ENCODE measurements at places on chromosomes 7 and 10. TPM values are rescaled to one million over a fixed set of nuclear protein-coding genes. Genes with fewer than 3 reads are reported as not detected.

Gene GIMAP1
- 5.6 TPM for total RNA-seq

Gene MRLN
- not detected for total RNA-seq

Gene MMRN2
- total RNA-seq = 57.0 TPM

Gene GATA3
- 0.52 TPM for total RNA-seq

Gene KLHL7
- total RNA-seq = 87.6 TPM

Gene DENND2A
- 10.5 TPM for total RNA-seq

Gene AGBL3
- total RNA-seq = 0.67 TPM

Gene NPTX2
- 6.7 TPM for total RNA-seq

Gene RPEL1
- total RNA-seq = not detected

Gene MTG1
- total RNA-seq = 15.1 TPM

Gene VSIR
- 36.1 TPM for total RNA-seq

Gene NEURL1
- total RNA-seq = 0.12 TPM

Gene WBP1L
- total RNA-seq = 46.1 TPM

- no peak for DNase-seq
Measured at GRCh38 chr7:7970237-7970530, 1.6 kb downstream of the GLCCI1 start.

DNA sequence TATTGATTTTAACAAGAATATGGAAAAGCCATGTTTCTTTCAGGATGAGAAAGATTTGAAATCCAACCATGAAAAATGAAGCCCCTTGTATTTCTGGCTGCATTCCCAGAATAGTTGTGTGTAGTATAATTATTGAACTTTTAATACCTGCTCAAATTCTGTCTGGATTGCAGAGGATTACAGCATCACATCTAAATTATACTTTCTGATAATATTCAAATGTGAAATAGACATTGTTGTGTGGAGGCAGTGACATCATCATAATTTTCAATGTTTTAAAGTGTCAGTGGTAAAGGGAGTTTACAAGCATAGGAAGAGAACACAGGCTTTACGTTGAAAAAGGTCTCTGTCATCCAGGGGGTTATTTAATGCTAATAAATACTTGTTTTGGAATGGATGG is 93.4 kb downstream of the POLL start:
- DNase-seq = no peak

DNA sequence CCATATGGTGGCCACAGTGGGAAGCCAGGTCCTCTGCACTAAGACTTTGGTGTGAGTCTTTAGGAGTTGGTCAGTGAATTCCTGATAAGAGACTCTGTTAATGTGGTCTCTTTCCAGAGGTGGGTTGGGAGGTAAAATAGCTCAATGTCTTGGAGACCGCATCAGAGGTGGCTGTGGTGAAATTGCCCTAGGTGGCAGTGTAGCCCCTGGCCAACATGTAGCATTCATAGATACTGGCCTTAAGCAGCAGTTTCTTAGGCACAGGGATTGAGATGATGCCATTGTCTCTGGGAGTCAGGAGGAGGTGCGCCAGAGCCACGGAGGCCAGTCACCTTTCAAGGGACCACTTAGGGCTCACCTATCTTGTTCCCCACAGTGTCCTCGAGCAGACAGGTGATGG is 202.8 kb downstream of the CREB5 start:
- no peak for DNase-seq

- DNase-seq = peak; percentile 64
Measured at GRCh38 chr10:22321156-22321923, 441 bp downstream of the BMI1 start.

GRCh38 chr10:70448236-70448635 is 6.8 kb upstream of the NODAL start:
- DNase-seq = no peak

- DNase-seq = no peak
Measured at GRCh38 chr7:129690701-129691100, 79.2 kb downstream of the NRF1 start.

GRCh38 chr7:115775981-115776380 is 254.6 kb downstream of the TFEC start:
- DNase-seq = no peak

GRCh38 chr10:28837613-28838390 is 160.5 kb downstream of the BAMBI start:
- DNase-seq = no peak

GRCh38 chr7:72411419-72411818 is 719 bp downstream of the CALN1 start:
- DNase-seq = no peak

- DNase-seq = no peak
Measured at GRCh38 chr7:7944619-7945282, 23.8 kb upstream of the GLCCI1 start.

GRCh38 chr7:108054537-108054936 is 51.6 kb upstream of the LAMB1 start:
- no peak for DNase-seq

DNA sequence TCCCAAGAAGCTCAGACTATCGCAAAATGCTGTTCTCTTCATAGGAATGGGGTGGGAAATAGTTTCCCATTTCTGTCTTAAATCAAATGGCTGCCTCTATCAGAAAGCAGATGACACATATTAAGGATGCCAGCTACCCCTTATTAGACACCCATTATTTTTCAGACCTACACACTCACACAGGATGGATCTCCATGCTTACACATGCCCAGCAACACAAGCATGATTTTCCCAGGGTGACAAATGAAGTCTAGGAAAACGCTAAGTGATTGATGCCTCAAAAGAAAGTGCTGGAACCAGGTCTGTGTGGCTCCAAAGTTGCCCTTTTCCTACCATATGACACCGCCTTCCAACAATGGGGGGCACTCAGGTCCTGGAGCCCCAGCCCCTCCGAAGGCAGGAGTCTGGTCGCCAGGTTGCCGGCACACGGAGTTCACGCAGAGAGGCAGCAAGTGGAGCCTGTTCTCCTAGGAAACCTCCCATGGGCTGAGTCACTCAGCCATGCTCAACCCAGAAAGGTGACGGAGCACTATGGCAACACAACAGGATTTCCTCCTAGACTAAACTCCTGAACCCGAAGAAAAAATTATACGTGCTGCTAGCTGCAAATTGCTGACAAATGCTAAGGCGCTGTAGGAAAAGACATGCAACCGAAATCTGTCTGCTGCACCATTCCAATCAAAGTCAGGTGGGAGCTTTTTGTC is 19.8 kb downstream of the VOPP1 start:
- no peak for DNase-seq

- no peak for DNase-seq
Measured at GRCh38 chr10:4303045-4303444, 518.0 kb upstream of the KLF6 start.

DNA sequence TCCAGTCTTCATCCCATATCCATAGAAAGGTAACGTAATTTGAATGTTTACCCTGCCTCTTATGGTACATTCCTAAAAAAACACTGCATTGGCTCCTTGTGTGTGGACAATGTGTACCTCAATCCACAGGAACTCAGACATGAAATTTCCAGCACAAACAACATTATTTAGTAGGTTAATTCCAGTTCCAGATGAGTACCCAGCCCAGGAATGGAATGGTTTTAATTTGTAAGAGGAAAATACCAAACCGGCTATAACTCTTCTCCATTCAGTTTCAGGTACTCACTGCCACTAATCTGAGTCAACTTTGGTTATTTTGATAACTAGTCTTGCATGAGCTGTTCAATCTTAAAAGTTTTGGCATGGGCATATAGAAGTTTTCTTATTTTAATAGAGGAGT is 39.0 kb downstream of the TFPI2 start:
- DNase-seq = no peak

DNA sequence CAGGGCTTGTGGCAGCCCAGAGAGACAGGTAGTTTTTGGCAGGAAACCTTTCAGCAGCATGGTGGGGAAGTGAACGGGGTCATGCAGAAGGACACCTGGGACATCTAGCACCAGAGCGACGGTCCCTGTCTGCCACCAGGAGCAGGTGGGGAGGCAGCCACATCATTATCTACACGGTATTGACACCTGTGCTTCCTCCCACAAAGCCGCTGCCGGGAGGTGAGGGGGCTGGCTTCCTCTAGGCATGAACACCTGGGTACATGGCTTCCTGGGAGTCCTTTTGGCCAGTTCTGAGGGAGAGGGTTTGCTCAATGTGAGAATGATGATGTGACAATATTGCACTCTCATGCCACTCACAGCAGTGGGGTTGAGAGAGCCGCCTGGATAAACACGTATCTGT is 275.2 kb downstream of the ACTR3B start:
- DNase-seq = no peak

DNA sequence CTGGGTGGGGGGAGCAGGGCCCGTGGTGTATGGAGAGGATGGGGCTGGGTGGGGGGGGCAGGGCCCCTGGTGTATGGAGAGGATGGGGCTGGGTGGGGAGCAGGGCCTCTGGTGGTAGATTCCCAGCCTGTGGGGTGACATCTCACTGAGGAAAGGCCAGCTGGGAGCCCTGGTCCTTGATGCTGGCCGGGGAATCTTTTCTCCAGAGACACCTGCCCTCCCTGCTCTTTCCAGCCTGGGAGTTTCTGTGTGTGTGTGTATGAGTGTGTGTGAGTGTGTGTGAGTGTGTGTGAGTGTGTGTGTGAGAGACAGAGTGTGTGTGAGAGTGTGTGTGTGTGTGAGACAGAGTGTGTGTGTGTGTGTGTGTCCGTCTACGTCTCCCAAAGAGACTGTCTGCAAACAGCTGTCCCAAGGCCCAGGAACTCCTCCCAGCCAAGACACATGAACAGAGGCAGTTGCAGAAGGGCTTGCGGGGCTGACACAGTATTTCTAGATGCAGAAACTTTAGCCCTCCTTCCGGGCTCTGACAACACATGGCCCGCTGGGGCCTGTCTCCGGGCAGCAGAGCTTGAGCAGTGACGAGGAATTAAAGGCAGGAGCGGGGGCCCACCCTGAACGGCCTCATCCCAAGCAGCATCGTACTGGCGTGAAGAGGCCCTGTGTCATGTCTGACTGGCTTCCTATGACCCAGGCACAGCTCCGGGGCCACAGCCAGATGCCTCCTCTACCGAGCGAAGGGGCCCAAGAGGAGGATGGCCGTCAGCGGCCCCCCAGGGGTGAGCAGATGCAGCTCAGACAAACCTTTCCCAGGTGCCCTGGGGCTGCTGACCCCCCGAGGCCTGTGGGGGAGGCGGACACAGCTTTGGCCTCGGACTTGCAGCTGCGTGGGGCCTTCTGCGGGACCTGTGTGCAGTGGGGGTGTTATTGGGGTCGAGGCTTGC is 24.3 kb downstream of the FAM20C start:
- DNase-seq = peak; percentile 81

DNA sequence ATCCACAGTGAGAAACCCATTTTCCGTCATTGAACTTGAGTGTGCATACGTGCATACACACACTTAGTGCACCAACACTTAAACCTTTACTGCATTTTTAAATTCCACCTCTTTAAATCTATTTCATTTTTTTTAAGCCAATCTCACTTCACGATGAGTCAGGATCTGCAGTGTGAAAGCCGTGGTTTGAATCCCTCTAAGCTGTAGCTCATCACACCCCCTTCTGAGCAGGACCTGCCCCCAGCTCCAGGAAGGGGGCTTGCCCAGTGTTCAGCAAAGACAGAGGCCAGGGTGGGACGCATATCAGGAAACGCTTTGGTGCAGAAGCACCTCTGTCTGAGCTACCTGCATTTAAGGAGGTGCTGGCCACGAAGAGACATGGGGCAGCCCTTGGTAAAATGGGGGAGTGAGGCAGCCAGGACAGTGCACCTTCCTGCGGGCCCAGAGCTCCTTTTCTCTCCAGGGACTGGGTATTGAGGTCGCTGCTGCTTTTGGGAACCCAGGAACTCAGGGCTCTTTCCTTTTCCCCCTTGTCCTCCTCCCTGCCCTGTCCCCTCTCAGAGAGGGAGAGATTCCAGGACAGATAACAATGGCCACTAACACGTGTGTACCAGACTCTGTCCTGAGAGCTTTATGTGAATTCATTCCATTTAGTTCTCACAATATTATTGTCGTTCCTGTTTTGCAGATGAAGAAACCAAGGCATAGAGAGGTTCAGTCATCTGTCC is 21.7 kb downstream of the ZNF316 start:
- no peak for DNase-seq

- DNase-seq = no peak
Measured at GRCh38 chr10:17510242-17510908, 56.0 kb upstream of the ST8SIA6 start.

DNA sequence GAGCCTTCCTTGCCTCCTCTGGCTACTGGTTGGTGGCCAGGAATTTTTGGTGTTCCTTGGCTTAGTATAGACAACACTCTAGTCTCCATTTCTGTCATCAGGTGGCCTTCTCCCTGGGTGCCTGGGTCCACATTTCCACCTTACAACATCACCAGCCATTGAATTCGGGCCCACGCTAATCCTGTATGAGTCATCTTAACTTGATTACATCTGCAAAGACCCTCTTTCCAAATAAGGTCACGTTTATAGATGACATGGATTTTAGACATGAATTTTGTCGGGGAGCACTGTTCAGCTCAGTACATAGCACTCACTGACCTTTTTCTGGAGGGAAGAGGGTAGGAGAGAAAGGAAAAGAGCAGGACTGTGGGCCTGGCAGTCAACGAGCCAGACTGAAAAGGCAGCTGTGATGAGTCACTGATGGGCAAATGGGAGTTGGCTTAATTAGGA is 39.4 kb downstream of the MMRN2 start:
- no peak for DNase-seq

DNA sequence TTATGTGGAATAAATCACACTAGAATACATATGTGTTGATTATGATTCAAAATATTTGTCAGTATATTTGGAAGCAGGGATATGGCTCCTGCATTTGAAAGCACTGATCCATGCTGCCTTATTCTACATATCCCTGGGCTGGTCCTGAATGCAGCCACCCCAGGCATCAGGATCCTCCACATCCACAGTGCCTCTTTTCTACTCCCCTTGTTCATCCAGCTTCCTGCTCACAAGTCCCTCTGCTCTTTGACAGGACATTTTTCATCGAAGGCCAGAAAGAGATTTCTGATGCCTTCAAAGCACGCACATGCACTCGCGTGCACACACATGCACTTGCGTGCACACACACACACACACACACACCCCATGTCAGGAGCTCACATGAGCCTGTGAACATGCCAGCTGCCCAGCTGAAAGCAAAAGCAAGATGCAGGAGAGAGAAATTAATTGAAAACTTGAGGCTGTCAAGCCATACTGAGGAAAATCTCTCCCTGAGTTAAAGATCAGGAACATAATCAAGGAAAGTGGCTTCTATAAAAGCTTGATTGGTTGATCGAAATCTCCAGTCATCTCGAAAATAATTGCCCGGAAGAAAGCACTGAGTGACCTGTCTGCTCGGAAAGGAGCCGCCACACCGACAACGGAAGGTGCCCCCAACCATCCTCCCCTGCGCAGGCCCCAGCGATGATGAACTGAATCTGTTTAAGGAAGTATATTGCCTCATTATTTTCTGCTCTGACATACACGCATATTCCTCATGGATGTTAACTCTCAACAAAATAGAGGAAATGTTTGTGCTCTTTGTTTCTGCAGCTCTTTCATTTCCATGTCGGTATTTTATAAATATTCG is 104.0 kb upstream of the ARID5B start:
- DNase-seq = no peak

GRCh38 chr10:112958275-112958995 is 8.4 kb downstream of the TCF7L2 start:
- no peak for DNase-seq

- DNase-seq = no peak
Measured at GRCh38 chr7:71363223-71363622, 231.3 kb downstream of the GALNT17 start.

Measured in right atrium auricular region (tissue), 2 donors.